ENCODE measurements at places on chromosomes 12 and 14.

DNA sequence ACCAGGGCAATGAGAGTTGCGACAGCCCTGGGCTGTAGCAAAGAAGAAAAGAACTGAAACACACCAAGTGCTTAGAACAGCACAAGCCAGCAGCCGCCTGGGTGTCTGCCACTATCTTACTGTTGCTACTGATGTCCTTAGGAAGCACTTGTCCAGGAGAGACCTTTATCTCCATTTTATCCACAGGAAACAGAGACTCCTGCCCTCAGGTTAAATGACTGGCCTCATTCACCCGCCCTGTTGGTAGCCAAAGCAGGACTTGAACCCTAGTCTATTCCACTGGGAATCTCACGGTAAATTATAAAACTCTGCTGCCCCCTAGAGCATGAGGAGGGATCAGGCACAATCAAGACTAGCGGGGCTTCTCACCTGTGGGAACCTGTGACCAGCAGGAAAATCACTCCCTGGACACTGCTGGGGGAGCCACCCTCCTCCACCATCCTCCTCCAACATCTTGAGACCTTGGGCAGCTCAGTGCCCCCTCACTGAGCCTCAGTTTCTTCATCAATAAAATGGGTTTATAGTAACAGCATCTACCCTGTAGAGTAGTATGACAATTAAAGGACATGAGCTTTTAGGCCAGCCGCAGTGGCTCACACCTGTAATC is 20.5 kb upstream of the TESC start:
- DNase-seq: no peak

DNA sequence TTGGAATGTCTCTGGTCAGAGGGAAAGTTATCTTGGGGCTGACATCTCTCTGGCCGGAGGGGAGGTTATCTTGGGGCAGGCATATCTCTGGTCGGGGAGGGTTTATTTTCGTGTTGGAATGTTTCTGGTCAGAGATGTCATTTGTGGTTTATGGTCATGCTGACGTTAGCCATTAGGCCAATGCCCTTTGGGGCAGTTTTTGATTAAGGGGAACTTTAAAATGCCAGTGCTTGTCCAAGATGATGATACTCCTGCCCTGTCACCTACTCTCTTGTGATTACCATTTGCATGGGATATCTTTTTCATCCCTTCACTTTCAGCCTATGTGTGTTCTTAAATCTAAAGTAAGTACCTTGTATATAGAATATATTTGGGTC is 29.0 kb upstream of the A2M start:
- no peak for DNase-seq

- no peak for DNase-seq
Measured at GRCh38 chr14:42140001-42140400, 533.3 kb downstream of the LRFN5 start.

- no peak for DNase-seq
Measured at GRCh38 chr12:12681061-12681765, 14.8 kb downstream of the GPR19 start.

DNA sequence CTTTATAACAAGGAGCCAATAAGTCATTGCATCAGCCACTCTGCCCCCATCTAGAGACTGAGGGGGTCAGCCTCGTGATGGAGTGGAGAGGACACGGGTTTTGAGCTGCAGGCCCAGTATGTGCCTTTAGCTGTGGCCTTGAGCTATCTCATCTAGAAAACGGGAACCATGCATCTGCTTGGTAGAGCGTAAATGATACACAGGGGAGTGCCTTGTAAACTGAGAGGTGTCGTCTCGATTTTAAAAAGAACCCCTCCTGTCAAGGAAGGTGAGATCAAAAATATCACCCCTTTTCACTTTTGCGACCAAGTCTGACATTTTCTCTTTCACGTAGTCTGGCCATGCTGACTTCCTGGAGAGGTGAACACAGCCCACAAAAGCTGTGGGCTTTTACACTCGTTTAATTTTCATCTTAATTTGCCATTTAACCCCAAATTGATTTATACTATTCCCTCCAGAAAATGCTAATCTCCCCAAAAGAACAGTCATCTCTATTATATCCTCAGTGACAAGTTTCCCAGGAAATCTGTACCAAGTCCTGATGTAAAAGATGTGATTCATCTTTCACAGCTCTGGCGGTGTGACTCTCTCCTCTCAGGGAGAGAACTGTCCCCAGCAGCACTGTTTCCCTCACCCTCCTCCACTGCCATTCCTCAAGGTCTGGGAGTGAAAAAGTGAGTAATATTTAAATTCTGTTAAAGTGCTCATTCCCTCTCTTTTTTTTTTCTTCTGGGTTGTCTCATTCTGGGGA is 30.6 kb downstream of the VCPKMT start:
- DNase-seq: no peak

DNA sequence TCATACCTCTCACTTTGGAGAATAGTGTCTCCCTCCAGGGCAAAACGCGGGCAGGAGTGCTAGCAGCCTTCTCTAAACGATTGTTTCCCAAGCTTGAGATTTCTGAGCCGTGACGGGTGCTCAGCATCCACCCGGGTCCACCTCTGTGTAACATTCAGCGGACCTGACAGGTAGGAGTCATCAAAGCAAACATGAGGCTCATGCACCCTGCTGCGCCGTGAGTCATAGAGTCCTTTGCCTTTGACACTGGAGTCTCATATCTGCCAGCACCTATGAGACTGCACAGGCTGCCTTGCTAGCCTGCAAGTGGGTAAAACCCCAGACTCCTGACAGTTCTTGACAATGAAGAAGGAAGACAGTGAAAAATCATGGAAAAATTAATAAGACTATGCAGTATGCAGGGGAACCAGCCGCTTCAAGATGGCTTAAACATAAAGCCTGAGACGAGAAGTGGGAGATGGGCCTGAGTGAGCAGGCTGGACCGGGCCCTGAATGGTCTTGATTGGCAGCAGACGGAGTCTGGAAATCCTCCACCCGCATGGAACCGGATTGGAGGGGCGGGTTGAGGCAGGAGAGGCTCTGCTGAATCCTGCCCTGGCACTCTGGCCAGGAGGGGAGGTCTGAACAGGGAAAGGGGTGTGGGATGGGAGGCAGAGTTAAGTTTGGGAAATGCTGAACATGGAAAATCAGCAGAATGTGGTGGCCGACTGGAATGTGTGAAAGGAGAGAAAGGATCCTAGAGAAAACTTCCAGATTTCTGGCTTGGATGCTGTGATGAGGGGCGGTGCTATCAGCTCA is 54.2 kb downstream of the LGMN start:
- DNase-seq: no peak

All from NCI-H524 treated with DMSO at 0.1 percent for 48 hours (cell line).